Upper lobe of left lung (tissue), 6 donors: ENCODE measurements at places on chromosomes 4 and X. TPM values are rescaled to one million over a fixed set of nuclear protein-coding genes. Genes with fewer than 3 reads are reported as not detected.

The SSX3 gene
- total RNA-seq, result not detected

The NAP1L2 gene
- total RNA-seq, result 1.4 TPM

The COX7B2 gene
- total RNA-seq, result not detected

The MAGEB2 gene
- not detected for total RNA-seq

The KIT gene
- total RNA-seq, result 38.7 TPM

The NDUFC1 gene
- 26.2 TPM for total RNA-seq

The AMOT gene
- total RNA-seq, result 18.9 TPM

The LONRF3 gene
- 46.7 TPM for total RNA-seq

The NUDT6 gene
- total RNA-seq, result 10.3 TPM

The SPANXB1 gene
- total RNA-seq, result not detected

The CYBB gene
- total RNA-seq, result 37.7 TPM

The ATOH1 gene
- not detected for total RNA-seq

The KLB gene
- 0.20 TPM for total RNA-seq

The F8A1 gene
- total RNA-seq, result 20.8 TPM

GRCh38 chrX:44071847-44072551 lies 98.8 kb upstream of the NDP start:
- DNase-seq, result no peak

GRCh38 chr4:36054694-36055422 lies 189.5 kb downstream of the ARAP2 start:
- no peak for DNase-seq

GRCh38 chr4:184310171-184310567 lies 92.5 kb upstream of the ENPP6 start:
- DNase-seq, result peak; percentile 66

DNA sequence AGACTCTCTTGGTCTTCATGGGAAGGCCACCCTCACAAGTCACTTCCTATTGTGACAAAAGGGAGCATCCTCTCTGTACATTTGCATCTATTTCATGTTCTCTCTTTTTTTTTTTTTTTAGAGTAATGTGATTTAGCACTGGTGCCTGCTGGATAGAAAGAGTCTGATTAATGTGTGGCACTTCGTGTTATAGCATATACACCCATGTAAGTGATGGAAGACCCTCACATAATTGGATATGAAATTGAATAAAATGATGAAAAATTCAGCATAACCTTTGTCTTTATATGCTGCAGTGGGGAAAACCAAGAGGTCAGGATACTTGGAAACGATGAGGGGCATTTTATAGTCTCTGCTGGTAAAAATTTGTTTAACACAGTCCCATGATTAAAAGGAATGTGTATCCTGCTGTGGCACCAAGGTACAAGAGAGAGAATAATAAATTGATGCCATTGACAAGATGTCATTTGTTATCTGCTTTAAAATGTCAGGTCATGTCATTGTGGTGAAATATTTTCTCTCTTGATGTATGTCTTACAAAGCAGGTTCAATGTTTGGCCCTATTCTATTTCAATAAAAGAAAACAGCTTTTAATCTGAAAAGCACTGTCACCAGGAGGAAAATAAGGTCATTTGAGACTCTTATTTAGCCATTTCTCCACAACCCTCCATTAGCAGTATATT lies 1115.4 kb downstream of the STPG2 start:
- DNase-seq, result no peak

DNA sequence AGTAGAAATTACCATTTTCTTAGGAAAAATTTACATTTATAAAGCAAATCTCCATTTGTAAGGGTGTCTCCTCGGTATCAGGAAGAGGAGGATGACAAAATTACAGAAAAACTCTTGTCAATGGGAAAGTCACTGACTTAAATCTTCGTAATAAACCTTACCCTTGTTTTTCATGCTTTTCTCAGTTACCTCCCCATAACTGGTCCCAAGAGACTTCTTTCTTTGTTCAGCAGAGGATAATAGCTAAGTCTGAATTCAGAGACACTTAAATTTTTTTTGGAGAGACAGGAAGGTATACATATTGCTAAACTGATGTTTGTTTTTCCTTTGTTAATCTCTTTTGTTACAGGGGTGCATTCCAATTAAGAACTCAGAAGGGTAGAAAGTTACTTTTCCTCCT lies 125.5 kb upstream of the JADE1 start:
- no peak for DNase-seq

GRCh38 chrX:135327299-135327698 lies 18.0 kb downstream of the ETDC start:
- DNase-seq, result no peak

- no peak for DNase-seq
Measured at GRCh38 chr4:81883530-81884450, 412.1 kb upstream of the RASGEF1B start.

GRCh38 chr4:177632481-177632880 lies 190.2 kb upstream of the AGA start:
- DNase-seq, result no peak

DNA sequence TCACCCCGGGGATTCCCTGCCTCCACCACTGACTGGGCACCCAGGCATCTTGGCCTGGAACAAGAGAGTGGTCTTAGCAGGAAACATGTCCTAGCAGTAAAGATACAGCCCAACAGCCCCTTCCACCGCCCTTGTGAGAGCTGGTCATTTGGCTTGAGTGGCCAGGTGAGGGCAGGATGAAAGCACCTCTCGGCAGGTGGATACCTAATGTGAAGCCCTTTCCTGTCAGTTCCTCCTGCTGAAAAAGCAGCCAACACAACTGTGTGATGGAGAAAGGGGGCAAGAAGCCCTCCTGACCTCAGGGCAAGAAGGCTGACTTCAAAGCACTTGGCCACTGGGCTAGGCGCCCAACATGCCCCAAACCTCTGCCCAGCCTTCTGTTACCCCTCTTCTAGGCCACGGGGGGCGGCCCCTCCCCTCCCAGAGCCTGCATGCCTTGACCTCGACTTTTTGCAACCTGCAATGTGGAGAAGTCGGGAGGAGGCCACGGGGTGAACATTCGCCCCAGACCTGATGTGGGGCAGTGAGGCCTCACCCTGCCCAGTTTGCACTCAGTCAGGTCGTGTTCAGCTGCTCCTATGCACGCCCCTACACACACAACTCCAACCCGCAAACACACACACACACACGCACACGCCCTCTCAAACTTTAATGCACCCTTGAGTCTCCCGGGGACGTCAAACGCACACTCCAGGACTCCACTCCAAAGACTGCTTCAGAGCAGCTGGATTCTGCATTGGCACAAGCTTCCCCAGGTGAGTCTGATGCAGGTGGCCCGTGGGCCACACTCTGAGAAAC lies 1.1 kb downstream of the LGI2 start:
- DNase-seq, result peak; percentile 35

DNA sequence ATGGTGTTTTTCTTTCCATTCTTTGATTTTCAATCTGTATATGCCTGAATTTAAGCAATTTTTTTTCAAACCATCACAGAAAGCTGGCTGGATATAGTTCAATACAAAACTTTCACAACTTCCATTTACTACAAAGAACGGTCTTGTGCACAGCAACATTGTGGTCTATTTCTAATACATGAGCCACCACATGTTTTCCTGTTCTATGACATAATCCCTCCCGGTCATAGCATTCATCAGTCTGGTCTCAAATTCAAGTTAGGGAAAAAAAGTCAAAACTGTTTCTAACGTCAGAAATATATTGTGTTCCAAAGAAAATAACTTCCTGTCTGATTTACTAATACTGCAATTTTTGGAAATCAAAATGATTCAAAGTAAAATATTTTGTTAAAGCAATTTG lies 7.5 kb upstream of the CXCL6 start:
- no peak for DNase-seq

DNA sequence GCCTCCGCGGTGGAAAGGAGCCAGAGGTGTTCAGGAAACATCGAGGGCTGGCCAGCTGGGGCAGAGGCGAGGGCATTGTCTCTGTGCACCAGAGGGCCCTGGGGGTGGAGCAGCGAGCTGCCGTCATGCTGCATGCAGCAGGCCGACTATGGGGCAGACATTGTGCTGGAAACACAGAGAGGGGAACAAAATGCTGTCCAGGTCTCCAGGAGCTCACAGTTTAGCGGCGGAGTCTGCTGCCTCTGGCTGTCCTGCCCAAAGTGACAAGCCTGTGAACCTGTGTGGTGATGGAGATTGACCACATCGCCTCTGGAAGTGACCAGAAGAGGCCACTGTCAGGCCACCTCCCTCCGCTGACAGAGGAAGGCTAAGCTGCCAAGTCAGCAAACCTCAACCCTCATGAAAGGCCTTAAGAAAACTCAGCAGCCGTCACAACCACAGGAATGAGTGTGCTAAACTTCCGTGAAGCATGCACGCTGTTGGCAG lies 20.1 kb upstream of the SASH3 start:
- DNase-seq, result peak; percentile 67

DNA sequence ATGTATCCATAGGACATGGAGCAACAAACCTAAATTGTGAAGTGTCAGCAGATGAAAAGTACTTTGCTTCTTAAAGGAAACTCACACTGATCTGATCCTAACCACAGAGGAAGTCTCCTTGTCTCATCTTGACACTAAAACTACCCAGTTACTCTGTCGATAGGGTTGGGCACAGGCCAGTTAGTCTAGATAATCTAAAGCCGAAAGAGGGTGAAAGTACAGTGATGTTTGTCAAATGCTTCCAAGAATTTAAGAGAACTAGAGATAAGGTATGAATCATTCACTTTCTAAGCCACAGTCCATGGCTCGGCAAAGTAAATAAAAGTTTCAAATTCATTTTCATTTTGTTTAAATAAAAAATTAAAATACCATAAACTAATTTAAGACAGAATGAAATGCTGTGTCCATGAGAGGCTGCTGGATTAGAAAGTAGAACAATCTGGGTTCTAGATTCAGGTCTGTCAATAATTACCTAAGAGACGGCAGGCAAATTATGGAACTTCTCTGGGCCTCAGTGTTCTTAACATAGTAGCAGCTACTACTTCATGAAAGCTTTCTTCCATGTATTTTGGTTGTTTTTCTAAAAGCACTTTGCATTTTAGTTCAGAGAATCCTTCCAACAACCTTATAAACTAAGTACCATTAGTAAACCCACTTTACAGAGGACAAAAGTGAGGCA lies 176.7 kb downstream of the LDB2 start:
- no peak for DNase-seq

GRCh38 chr4:128303986-128304385 lies 16.4 kb upstream of the PGRMC2 start:
- no peak for DNase-seq

- DNase-seq, result peak; percentile 22
Measured at GRCh38 chr4:3401436-3402171, 40.2 kb upstream of the HGFAC start.

DNA sequence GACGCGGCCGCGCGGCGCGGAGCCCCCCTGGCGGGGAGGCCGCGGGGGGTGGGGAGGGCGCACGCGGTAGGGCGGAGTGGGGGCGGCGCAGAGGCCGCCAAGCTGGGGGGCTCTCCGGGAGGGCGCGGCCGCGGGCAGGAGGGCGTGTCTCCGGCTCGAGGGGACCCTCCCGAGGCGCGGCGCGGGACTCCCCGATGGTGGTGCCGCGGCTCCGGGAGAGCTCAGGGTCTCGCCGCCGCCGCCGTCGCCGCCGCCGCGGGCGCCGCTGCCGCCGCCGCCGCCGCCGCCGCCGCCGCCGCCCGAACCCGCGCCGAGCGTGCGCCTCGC lies 165 bp upstream of the PTCHD1 start:
- DNase-seq, result peak; percentile 55

DNA sequence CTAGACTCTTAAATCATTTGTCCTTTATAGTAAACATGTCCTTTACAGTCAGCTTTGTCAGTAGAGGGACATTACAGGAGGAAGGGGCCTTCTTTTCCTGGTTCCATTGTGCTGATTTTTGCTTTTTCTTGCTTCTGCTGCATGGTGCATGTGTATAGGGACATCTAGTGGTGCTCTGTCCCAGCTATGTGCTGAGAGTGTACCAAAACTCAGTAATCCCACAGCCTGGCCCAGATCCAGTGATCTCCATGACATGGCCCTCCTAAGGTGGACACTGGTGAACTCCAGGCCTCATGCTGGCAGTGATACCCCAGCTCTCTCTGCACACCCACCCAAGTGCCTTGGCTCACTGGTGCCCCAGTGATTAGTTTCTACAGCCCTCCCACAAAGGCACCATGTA lies 45.2 kb downstream of the MAGEB17 start:
- no peak for DNase-seq

DNA sequence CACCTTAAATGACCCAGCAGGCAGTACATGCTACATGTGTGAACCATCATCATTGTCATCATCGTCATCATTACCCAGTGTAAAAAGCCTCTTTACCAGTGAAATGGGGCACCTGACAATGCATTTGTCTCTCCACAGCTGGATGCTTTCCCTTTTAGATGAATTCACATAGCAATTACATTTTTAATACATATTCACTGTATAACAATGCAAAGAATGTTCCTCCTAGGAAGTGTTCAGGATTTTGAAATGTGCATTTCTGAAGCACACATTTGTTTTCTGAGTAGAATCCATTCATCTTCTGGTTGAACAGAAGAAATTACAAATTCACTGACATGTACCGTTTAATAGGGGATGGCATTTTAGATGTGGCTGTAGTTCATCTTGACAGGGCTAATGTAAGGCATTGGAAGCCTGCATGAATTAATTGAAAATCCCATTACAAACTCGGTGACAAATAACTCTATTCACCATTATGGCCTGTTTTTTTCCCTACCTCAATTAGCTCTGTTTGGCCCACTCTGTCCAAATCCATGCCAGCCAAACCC lies 111.1 kb downstream of the SH3RF1 start:
- no peak for DNase-seq

- no peak for DNase-seq
Measured at GRCh38 chr4:130099105-130099504, 1003.2 kb downstream of the C4orf33 start.

DNA sequence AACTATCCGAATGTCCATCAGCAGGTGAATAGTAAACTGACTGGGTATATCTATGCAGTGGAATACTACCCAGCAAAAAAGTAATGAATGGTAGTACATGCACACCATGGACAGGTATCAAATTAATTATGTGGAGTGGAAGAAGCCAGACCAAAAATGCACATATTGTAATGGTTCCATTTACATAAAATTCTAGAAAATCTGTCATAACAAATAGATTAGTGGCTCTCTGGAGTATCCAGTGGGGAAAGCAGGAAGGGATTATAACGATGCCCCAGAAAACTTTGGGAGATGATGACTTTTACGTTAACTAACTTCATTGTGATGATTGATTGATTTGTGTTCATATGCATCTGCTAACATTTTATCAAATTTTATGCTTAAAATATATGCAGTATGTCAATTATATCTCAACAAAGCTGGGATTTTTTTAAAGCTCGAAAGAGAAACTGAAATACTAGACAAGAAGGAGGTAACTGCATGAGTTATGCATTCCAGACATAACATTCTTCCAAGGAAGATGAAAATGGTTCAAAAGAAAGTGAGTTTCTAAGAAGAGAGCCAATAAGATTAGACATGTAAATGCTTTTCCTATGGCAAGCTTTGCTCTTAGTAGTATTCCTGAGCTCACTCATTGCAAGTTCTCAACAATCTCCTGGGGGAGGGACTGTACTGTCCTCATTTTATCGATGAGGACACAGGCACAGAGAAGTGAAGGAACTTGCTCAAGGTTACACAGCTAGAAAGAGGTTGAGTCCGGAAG lies 58.6 kb upstream of the MSX1 start:
- DNase-seq, result no peak

GRCh38 chrX:150700107-150700506 lies 6.9 kb downstream of the MTMR1 start:
- DNase-seq, result no peak

GRCh38 chr4:123020285-123020684 lies 97.9 kb upstream of the NUDT6 start:
- no peak for DNase-seq

- DNase-seq, result no peak
Measured at GRCh38 chrX:11215191-11215921, 77.9 kb upstream of the AMELX start.
